Stimulated activated CD4-positive, alpha-beta T cell treated with anti-CD3 and anti-CD28 coated beads, Interleukin-4, amount 100 ng/mL, for 48 hours (primary cell): ENCODE measurements at places on chromosomes 3 and 15.

DNA sequence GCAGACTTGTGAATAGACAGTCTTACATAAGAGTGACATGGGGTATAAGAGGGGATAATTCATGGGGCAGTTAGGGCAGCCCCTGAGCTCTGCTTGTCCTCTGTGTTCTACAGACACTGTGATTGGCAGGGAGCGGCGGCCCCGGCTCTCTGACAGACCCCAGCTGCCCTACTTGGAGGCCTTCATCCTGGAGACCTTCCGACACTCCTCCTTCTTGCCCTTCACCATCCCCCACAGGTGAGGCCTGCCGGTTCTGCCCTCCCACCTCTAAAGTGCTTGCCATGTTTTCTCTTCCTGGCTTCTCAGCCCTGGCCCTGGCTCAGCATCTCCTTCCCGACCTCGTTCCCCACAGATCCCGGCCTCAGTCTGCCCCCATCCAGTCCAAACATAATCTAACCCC lies 3.4 kb downstream of the CYP1A2 start:
- no peak for DNase-seq

- no peak for DNase-seq
Measured at GRCh38 chr3:187777331-187777941, 32.2 kb upstream of the BCL6 start.

- no peak for DNase-seq
Measured at GRCh38 chr3:112115161-112115739, 17.8 kb downstream of the GCSAM start.

DNA sequence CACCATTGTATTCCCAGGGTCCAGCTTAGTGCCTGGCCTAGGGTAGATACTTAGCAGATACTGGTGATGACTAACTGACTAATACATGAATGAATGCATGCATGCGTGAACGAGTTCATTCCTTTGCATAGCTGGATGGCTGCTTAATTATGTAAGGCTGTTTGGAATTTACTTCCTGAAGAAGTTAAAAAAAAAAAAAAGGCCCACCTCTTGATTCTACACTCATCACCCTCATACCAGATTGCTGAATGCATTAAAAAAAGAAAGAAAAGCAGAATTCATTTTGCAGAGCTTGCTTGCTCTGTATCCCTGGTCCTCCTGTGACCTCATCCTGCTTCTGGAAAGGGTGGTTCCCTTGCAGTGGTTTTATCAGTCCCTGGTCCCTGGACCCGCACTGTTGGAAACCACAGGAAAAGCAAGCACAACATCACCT lies 277.6 kb upstream of the CFAP20DC start:
- no peak for DNase-seq

- no peak for DNase-seq
Measured at GRCh38 chr15:51332206-51333147, 5.9 kb downstream of the CYP19A1 start.

GRCh38 chr3:47381317-47382157 lies 716 bp downstream of the PTPN23 start:
- DNase-seq = peak; percentile 83

- no peak for DNase-seq
Measured at GRCh38 chr3:108130236-108130635, 39.4 kb upstream of the CD47 start.

DNA sequence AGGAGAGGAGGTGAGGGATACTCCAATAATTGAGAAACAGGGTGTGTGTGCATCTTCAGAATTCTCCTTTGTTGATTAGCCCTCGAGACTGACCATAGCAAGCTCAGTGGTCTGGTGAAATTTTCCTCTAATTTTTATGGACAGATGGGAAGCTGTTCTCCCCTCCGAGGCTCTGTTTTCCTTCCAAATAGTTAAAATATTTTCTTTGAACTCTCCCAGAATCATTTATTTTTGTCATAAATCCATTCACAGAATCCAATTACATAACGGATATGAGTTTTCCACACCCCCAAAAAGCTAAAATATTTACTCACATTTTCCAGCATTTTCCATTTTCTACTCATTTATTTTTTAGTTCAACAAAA lies 36.5 kb downstream of the QTRT2 start:
- no peak for DNase-seq

GRCh38 chr15:67832031-67832551 lies 6.8 kb downstream of the SKOR1 start:
- DNase-seq = no peak

DNA sequence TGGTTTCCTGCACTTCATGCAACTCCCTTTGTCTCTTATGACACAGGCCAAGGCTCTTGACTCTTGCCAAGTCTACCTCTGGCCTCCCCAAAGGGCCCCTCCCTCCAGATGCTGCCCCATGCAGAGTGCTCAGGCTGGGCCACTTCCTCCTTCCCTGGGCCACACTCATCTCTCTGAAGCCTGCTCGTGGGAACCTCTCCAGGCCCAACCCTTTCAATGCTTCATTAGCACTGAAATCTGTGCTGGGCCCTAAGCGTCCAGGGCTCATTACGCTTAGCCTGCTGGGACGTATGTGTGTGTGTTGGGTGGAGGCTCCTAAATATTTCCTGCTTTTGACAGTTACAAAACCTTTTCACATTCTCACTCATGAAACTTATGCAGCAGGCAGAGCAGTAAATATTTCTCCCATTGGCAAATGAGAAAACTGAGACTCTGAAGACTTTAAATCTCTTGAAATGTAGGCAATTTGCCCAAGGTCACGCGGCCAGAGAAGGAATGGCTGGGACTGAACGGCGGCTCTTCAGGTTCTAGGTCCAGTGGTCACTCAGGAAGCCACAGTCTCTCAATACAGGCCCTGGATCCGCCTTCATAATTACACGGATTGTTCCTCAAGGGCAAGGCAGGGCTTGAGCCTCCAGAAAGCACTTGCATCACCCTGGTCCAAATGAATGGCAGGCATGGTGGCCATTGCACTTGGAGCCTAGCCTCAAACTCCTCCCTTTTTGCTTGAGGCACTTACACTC lies 241.7 kb upstream of the HES1 start:
- no peak for DNase-seq

DNA sequence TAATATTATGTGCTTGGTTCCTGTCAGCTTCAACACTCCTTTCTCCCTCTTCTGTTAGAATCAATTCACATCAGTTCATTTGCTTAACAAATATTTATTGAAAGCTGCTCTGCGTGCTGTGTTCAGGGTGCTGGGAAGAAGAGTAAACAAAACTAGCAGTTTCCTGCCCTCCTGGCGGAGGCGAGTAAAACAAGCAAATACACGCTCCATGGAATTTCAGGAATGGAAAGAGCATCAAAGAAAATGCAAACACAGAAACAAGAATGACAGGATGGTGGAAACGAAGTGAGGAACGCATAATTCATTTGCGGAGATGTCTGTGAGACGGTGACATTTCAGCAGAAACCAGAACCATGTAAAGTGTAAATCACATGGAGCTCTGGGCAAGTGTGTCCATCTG lies 49.4 kb upstream of the SPTSSB start:
- DNase-seq = no peak

- DNase-seq = no peak
Measured at GRCh38 chr3:193132241-193132640, 108.8 kb upstream of the PLAAT1 start.

DNA sequence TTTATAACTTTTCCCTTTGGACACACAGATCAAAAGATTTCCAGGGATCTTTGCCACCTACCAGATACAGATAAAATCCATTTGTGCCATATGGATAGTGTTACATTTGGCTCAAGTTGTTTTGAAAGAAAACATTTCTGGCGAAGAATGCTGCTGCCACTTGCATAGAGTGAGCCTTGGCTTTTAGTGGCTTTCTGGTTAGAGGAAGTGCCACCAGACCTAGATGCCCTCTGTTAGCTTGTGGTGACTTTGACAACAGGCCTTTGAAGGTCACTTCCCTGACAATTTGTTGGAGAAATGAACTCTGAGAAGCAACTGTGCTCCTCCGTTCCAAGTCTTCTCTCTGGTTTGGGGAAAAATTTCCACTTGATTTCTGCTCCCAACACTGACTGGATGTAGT lies 158.0 kb downstream of the CHST2 start:
- no peak for DNase-seq

DNA sequence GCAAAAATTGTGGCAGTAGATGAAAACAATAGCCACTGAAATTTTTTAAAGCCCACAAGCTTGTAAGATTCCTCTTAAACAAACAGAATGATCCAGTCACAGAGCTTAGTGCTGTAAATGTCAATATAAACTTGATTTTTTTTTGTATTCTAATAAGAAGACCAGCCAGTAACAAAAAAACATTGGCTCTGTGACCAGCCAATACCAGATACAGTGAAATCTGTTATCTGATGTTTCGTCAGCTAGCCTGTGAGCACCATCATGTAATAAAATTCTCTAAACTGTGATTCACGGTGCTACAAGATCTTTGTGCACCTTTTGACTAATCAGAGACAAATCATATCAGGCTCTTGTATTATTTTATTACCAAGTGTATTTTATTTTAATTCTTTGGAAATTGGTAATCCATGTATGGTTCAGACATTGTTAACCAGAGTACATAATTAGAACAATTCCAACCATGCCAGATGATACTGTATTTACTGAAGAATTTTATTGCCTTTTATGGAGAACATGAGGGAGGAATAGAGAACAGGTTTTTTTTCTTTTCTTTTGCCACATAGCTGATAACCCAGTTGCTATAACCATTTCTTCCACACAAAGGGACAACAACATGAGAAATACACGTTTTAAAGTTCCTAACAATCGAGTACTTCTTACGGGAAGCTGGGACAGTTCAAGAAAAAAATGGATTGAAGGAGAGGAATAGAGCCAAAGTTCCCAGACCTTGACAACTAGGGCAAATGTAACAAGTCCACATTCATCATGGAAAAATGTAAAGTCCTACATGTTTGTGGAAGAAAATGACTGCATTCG lies 71.9 kb downstream of the FILIP1L start:
- DNase-seq = no peak
